Esophagus squamous epithelium (tissue), 5 donors: ENCODE measurements at places on chromosomes 12 and 14.

- DNase-seq = no peak
Measured at GRCh38 chr12:50746431-50746830, 17.5 kb upstream of the ATF1 start.

GRCh38 chr14:66443785-66444184 is 42.4 kb upstream of the CCDC196 start:
- DNase-seq = no peak

GRCh38 chr14:85336817-85337216 is 193.1 kb upstream of the FLRT2 start:
- no peak for DNase-seq

DNA sequence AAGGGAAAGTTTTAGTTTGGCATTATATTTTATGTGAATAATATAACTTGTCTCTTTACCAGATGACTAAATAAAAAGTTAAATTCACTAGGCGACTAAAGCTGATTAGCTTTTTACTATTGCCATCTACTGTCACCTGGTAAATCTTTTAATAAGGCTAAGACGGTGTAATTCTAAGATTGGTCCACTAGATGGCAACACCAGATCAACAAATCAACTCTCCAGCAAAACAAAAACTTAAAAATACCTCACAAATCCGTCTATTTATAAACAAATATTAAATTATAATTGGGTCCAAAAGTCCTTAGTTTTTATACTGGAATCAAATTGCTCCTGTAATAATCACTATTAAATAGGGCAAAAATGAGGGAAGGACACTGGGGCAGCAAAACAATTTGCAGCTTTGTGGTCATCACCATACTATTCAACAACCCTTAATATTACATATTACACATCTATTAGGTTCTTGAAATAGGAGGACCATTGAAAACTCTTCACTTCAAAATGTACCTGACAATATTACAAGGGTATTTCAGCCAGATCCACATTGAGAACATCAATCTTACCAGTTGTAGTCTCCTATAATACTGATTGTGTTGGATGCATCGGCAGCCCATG is 47.9 kb downstream of the GALC start:
- no peak for DNase-seq

GRCh38 chr12:89618113-89618862 is 90.3 kb downstream of the ATP2B1 start:
- DNase-seq = no peak

DNA sequence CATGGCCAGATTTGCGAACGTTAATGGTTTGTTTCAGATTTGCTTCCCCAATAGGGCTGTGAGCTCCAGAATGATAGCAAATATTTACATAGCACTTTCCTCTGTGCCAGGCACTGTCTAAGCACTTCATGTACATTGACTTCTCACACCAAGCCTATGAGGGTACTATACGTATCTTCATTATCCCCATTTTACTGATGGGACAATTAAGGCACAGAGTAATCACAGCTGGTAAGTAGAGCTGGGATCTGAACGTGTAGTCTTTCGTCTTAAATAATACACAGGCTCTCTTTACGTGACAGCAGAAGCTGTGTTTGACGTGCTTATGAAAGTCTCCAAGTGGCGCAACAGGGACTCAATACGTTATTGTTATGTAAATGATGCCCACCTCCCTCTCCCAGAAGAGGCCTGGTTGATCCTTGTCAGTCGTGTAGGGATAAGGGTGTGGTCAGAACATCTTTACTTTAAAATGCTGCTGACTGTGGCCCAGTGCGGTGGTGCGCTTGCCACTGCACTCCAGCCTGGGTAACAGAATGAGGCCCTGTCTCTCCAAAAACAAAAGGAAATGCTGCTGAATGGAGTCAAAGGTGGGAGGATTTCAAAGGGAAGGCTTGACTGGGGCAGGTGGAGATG is 66.3 kb upstream of the TCL1B start:
- no peak for DNase-seq

GRCh38 chr12:133202493-133203343 is 21.4 kb downstream of the ZNF268 start:
- DNase-seq = no peak

DNA sequence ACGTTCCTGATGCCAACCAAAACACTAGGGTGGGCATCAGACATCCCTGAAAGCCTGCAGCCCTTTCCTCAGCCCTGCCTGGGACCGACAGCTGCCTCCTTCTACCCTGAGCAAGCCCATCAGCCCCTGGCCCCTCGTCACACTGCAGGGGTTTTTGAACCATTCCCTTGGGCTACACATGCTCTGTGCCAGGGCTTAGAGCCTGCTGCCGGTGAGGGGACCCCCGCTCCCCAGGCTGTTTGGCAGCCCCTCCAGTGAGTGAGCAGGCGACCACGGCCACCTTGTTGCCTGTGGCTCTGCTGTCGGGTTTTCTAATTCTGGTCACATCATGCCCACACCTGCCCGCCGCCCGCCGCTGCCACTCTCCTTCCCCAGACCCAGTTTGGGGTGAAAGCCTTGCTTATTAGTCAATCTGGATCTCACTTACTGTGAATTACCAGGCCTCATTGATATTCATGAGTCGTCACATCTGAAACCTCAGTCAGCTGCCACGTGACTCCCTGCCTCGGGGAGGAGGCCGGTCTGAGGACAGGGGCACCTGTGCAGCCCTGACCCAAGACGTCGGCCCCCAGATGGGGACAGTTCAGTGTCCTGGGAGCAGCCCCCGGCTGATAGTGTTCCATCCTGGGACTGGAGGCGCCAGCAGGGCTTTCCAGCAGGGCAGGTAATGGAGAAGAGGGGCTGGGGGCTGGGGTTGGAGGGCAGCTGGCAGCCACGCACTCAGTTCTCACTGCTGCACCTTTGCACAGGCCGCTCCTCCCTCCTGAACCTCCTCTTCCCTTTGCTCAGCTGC is 163.0 kb downstream of the RBM19 start:
- DNase-seq = no peak

GRCh38 chr12:82745063-82745674 is 58.5 kb downstream of the TMTC2 start:
- DNase-seq = no peak

- no peak for DNase-seq
Measured at GRCh38 chr14:68793734-68794129, 865 bp upstream of the ZFP36L1 start.

DNA sequence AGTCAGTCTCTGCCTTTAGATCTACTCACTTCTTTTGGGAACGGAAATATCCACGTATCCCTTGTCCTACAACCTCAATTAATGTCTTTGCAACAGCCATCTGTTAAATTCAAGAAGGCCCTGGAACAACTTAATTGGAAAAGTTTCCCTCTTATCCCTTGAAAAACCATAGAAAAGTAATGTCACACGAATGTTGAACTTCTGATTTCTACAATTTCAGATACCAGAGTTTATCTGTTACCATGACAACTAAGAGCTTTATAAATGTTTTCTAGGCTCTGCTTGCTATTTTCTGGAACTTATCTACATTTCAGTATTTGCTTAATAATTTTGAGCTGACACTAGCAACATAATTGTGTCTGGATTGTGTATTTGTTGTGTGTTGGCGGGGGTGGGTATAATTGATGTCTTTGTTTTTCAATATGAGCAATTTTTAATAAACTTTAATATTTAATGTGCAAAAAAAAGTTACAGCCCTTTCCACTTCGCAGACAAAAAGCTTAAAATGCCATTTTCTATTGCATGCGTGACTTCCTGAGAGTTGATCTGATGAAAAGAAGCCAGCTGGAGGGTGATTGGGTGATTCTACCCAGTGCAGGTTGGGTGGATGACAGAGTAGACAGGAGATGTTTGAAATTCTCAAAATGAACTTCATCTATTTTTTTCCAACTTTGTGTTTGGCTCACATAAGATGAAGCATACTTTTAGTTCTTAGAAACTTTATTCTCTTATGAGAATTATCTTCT is 11.8 kb upstream of the EDDM3A start:
- DNase-seq = no peak

- DNase-seq = no peak
Measured at GRCh38 chr14:64554556-64554955, 4.8 kb downstream of the PPP1R36 start.

DNA sequence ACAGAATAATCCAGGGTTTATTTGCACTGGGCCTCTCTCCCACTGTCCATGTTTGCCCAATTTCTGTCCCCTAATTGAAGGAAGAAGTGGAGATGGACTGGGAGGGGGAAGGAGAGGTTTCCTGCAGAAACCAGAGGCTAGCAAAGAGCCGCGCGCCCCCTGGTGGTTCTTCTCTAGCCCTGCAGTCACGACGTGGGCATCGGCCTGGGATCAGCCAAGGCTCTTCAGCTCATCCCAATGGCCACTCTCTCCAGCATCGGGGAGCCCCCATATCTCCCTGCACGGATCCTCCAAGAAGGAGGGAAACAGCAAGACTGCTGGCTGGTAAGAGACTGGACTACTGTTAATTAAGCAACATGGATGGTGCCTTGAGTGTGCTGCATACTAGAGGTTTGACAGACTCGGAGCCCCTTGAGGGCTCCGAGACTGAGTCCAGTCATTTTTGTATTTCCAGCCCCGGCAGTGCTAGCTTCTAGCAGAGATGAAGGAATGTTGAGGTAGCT is 18.7 kb downstream of the ZBTB39 start:
- no peak for DNase-seq

GRCh38 chr12:87074781-87075180 is 818.6 kb upstream of the MGAT4C start:
- DNase-seq = no peak

GRCh38 chr14:100907240-100907639 is 3.7 kb upstream of the RTL1 start:
- DNase-seq = no peak

DNA sequence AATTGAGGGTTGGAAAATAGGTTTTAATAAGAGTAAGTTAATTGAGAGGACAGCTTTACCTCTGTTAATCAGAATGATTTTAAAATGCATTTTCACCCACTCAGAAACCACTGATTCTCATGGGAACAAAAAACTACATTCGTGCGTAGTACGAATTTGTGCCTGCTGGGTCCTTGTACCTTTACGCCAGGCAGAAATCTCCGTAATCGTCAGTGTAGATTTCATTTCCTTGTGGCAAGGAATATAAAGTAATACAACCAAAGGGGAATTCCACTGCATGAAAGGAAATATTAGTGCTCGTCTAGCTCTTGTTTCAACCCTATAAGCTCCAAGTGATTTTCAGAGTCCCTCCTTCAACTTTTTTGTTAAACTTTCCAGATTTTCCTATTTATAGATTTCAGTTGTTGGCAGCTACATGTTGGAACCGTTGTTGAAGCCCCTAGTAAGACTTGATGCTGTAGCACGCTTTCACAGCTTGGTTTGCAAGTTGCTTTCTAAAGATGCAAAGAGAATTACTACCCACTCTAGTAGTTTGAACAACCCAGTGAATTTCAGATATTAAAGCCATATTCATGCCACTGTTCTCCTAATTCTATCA is 90.6 kb downstream of the ETV6 start:
- no peak for DNase-seq

DNA sequence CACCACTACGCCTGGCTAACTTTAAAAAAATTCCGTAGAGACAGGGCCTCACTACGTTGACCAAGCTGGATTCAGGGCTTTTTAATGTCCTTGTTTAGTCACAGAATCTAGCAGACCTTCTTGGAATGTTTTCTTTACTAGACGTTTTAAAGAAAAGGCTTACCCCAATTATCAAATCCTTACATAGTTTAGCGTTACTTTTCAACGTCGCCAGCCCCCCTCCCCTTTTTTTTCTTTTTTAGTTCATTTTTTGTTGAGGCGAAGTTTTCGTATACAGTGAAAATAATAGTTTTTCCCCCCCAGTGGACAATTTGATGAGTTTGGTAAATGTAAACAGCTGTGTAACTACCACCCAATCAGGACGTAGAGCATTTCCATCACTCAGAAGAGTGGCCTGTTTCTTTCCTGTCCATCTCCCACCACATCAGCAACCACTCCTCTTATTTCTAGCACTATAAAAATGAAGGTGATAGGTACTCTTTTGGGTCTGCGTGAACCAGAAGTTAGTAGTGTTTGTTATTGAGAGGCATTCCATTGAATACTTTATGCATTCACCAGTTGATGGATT is 753 bp upstream of the DLGAP5 start:
- DNase-seq = no peak

- no peak for DNase-seq
Measured at GRCh38 chr12:14576896-14577295, 9.2 kb upstream of the PLBD1 start.

DNA sequence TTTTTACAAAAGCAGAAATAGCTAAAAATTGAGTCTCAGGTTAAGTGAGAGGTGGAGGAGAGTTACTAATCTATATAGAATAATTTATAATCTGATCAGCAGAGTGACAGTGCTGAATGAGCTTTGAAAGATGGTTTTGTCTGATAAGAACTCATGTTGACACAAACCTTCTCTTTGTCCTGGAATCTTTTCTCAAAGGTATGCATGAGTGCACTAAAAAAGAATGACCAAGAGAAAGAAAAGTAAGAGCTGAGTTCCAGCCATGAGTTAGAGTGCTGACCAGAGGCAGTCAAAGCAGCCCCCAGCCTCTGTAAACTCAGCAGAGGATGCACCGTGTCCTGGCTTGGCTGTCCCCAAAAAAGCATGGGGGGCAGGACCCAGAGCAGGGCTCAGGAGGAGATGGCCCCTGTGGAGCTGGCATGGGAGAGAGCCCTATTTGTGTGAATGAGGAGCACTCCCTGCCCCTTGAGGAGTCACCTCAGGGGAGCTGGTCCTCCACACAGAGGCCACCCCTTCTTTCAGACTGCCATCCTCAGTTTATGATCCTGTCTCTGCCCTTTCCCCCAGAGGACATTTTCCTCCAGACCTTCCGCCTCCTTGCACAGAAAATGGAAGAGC is 129.8 kb downstream of the SEC23A start:
- no peak for DNase-seq

DNA sequence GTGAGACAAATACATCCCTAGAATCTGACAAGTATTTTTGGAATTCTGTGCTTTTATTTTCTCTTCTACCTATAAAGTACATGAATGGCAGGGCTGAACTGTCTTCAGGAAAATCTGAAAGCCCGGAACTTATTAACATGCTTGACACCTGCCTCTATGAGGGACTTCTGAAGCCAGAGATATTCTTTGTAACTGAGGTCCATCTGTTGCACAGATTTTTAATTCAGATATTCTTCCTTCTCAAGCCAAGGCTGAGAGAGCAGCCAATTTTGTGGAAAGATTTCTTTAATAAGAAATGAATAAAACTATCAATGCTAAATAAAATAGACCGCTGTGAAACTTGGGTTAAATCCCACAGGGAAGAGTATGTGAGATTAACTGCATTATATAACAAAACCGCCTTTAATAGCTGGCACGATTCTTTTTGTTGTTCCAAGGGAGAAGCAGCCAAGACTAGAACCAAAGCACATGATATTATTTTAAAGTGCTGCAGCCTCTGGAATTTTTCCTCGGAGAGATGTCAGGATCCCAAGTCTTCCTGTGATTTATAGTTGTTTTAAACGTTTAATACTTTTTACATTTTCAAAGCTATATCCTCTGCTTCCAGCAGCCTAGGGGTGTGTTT is 148.9 kb downstream of the CRADD start:
- no peak for DNase-seq

DNA sequence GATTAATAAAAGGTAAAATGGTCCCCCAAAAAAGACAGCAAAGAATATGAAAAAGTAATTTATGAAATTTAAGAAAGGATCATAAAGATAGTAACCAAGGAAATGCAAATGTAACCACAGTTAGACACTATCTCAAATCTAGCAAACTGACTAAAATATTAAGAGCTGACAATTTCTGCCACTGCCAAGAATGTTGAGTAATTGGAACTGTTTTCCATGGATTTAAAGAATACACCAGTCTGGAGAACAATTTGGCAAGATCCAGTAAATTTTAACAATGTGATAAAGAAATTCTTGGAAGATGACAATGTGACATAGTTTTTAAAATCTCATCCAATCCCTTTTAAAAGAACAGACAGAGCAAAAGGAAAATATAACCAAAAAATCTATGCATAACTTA is 798.0 kb upstream of the MGAT4C start:
- DNase-seq = no peak

- no peak for DNase-seq
Measured at GRCh38 chr14:21631084-21631483, 3.7 kb downstream of the OR10G2 start.
